ENCODE measurements at places on chromosomes 5 and 9.

DNA sequence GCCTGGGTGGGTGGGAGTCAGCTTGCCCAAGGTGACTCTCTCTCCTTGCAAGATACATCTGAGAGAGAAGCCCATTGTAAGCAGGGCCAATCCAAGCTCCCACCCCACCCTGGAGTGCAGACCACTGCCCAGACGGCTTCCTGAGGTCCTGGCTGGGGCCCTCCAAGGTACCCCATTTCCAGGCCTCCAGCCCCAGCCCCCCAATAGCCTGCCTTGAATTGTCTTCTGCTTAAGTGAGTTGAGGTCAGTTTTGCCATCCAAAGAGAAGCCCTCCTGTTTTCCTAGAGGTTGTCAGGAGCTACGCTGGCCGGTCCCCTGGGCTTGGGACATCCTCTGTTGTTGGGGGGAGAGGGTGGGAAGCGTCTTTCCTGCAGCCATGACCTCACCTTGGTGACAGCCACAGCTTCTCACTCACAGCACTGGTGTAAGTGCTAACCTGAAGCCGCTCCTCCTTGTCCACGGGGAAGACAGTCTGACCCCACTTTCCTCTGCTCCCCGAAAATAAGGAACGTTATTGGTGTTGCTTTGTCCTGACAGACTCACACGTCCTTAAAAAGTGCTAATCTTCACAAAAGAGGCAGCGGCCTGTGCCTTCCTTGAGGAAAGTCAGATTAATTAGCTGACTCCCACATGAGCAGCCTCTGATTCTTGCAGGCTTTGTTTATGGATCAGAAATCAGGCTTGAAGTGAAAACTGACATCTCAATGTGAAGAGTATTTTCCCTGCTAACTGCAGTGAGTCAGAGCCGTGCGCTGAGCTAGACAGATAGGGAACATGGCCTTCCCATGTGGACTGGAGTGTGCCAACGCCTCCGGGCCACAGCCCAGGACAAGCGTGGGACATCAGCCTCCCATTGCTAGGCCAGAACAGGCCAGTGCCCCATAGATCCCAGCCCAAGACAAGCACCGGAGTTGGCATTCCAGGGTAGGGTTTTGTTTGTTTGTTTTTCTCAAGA is 52.3 kb downstream of the ADAMTS2 start:
- DNase-seq = no peak

GRCh38 chr5:95649842-95650620 is 3.5 kb downstream of the RFESD start:
- no peak for DNase-seq

- DNase-seq = peak; percentile 77
Observed at GRCh38 chr5:72661405-72661804, 154.2 kb upstream of the ZNF366 start.

- DNase-seq = peak; percentile 83
Observed at GRCh38 chr9:121684381-121685145, 33.1 kb downstream of the DAB2IP start.

DNA sequence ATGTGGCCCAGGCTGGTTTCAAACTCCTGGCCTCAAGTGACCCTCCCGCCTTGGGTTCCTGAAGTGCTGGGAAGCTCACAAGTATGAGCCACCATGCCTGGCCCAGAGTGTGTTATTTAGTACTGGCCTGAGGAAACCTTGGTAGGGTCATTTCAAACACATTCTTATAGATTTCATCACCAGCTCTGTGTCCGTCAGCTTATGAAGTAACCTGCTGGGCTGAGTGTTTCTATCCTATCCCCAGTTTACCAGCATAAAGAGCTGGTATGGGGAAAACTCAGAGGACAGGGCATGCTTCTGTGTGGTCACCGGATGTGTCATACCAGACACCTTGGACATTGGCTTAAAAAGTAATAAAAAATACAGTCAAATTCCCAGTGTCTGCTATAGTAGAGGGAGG is 45.3 kb downstream of the PTPN3 start:
- DNase-seq = peak; percentile 87

DNA sequence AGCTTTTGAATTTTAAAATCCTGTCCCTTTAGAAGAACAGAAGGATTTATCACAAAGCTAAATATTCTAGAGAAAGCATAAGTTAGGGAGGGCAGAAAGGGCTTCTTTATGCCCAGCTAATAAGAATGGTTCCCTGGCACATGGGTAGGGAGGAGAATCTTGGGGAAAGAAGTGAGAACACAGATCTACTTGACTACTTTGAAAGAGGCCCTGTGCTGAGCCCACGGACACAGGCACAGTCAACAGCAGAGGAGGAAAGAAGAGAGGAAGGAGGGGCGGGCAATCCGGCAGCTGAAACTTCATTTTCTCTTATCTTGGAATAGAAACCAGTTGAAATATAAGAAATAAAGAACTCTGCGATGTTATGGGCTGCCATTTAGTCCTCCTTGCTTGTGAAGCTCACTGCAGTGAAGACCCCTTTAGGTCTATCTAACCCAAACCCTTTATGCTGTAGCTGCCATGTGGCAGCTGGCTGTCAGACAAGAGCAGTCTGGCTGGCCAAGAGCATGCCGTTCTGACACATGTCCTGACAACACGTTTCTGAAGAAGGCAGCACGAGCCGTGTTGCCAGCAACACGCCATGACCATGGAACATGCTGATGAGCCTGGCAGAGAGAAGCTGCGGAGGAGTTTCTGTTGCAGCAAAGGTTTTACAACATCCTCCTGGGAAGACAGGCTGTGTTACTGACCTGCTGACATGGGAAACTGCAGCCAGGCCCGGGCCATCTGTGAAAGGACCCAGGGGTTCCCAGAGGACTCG is 34.2 kb downstream of the ABLIM3 start:
- no peak for DNase-seq

- no peak for DNase-seq
Observed at GRCh38 chr5:58972301-58972700, 389.4 kb downstream of the RAB3C start.

GRCh38 chr9:73412874-73413273 is 261.2 kb downstream of the ANXA1 start:
- DNase-seq = no peak

DNA sequence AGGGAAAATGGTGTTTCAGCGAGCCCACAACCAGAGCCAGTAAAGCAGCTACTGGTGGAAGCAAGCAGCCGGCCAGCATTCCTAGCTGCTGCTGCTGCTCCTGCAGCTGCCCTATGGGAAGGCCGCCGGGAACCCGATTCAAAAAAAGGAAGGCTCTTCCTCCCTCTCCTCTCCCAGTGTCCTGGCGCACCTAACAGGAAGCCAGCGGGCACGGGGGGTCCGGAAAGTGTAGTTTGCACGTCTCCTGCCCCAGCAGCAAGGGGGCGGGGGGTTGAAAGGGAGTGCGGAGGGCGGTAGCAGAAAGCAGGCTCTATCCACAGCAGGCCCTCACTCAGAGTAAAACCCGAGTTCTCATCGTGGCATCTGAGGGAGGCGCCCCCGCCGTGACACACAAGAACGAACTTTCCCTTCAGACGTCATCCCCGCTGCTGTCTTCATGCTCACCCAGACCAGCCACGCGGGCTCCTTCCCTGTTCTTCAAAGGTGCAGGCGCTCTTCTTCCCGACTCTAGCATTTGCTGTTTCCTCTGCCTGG is 16.5 kb downstream of the GRXCR2 start:
- peak; percentile 89 for DNase-seq

DNA sequence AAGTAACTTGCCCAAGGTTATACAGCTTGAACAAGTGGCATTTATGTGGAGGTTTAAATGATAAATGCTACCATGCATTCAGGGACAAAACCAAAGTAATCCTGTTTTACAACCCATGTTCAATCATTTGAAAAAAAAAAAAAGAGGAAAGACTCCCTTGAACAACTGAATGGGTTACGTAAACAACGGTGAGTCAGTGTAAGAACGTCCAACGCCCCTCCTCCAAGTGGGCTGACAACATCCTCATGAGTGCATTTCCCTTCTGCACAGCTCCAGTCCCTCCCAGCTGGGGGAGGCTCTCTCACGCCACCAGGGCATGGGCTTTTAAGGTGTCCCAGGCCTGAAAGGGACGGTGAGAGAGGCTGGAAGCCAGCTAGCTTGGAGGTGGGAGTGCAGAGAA is 90.0 kb downstream of the PRRT1B start:
- peak; percentile 98 for DNase-seq

GRCh38 chr5:80916676-80917075 is 43.5 kb upstream of the RASGRF2 start:
- DNase-seq = no peak

GRCh38 chr5:71986101-71986500 is 121.2 kb upstream of the MAP1B start:
- DNase-seq = no peak

GRCh38 chr9:112863746-112864145 is 26.9 kb downstream of the SLC46A2 start:
- DNase-seq = no peak

- no peak for DNase-seq
Observed at GRCh38 chr9:14932641-14933040, 22.4 kb upstream of the FREM1 start.

DNA sequence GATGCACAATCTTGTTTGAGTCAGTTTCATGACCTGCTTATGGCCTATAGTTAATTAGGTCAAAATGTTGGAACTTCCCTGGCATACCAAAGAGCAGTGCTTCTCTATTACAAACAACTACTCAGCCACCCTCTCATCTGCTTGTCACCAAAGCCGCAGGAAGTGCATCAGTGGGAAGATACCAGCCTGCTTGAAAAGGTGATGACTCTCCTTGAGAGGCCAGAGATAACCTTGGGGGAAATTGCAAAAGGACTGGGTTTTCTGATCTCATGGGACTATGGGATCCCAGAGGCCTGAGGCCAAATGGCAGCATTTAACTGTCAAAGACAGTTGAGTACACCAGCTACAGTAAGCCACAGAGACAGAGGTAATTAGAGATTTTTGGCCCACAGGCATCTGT is 69.9 kb downstream of the C9orf57 start:
- peak; percentile 73 for DNase-seq

GRCh38 chr5:117454716-117455212 is 880.1 kb upstream of the SEMA6A start:
- peak; percentile 90 for DNase-seq

DNA sequence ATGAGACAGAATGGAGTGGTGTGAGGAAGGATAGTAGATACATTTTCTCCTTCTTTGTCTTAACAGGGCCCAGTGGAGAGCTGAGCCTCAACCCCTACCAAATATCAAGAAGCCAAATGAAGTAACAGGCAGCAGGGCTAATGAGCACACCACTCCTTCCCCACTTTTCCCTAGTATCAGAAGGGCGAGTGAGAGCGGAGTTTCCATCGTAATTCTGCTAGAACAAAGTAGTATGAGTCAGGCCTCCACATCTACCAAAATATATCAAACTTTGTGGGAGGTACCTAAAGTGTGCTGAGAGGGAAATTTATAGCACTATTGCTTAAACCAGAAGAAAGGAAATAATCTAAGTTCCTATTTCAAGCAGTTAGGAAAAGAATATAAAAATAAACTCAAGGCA is 769.0 kb upstream of the RGMB start:
- no peak for DNase-seq

- no peak for DNase-seq
Observed at GRCh38 chr5:62289813-62290212, 16.2 kb upstream of the KIF2A start.

GRCh38 chr5:76971511-76971910 is 18.7 kb downstream of the CRHBP start:
- peak; percentile 75 for DNase-seq

GRCh38 chr9:133583586-133583985 is 25.6 kb downstream of the FAM163B start:
- no peak for DNase-seq

- DNase-seq = no peak
Observed at GRCh38 chr5:112930082-112930344, 8.0 kb upstream of the REEP5 start.

GRCh38 chr5:42423285-42424165 is at the start of gene GHR:
TSS of gene GHR (plus strand) at chr5:42423439. CDS start at chr5:42565875, 142,436 bp downstream.
- DNase-seq = peak; percentile 96

GRCh38 chr9:22240619-22241018 is 206.0 kb upstream of the DMRTA1 start:
- DNase-seq = no peak

DNA sequence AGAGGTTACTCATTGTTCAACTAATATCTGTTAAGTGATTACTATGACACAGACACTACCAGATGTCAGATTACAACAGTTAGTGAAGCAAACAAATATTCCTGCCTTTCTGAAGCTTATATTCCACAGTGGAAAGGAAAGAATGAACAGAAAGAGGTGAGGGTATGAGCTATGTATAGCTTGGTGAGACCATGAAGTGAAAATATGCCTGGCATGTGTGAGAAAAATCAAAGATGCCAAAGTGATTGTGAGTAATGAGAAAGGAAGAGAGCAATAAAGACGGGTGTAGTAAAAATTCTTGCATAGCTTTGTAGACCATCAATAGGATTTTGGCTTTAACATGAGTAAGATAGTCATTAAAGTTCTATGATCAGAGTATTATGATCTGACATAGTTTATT is 734.5 kb upstream of the NUDT12 start:
- no peak for DNase-seq

DNA sequence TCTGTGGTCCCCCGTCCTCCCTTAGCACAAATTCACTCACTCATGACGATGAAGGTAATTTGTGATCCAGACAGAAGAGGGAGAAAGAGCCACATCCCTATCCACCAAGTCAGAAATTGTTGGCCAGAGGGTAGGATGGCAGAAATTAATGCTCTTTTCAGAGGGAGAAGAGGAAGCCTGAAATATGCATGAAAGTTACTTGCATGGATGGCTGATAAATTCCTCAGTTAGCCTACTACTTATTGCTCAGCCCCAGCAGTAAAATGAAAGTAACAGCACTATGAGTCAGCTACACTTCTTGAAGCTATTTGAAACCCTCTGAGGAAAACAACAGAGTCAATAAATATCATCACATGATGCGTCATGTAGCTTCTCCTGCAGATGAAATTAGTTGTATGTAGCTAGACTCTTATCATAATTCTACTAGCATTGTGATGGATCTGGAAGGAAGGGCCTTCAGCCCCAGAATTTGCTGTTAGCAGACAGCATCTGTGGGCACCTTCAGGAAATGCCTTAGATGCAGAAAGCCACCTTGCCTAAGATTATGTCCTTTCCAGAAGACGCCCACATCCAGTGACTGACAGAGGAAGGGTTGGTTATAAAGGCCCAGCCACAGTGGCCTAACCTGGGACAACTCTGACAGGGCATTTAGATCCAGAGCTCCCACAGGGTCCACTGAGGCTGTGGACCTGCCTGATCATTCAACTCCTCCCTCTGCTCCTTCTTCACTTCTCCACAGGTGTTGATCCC is 81.2 kb upstream of the CCDC112 start:
- no peak for DNase-seq

All from islet precursor cell (in vitro differentiated cells).